Umbilical cord (tissue), 2 donors: ENCODE measurements at places on chromosomes 16 and 17.

- no peak for DNase-seq
Observed at GRCh38 chr17:29378500-29378899, 11.7 kb upstream of the TAOK1 start.

GRCh38 chr17:48626245-48627117, at the start of gene HOXB9:
Gene HOXB9, minus strand, starts transcription at chr17:48626358. Its CDS starts 89 bp downstream, at chr17:48626269.
- no peak for DNase-seq

- DNase-seq, result no peak
Observed at GRCh38 chr17:29618272-29619065, 4.2 kb downstream of the CORO6 start.

GRCh38 chr16:24841291-24841690, 4.5 kb upstream of the SLC5A11 start:
- DNase-seq, result no peak

DNA sequence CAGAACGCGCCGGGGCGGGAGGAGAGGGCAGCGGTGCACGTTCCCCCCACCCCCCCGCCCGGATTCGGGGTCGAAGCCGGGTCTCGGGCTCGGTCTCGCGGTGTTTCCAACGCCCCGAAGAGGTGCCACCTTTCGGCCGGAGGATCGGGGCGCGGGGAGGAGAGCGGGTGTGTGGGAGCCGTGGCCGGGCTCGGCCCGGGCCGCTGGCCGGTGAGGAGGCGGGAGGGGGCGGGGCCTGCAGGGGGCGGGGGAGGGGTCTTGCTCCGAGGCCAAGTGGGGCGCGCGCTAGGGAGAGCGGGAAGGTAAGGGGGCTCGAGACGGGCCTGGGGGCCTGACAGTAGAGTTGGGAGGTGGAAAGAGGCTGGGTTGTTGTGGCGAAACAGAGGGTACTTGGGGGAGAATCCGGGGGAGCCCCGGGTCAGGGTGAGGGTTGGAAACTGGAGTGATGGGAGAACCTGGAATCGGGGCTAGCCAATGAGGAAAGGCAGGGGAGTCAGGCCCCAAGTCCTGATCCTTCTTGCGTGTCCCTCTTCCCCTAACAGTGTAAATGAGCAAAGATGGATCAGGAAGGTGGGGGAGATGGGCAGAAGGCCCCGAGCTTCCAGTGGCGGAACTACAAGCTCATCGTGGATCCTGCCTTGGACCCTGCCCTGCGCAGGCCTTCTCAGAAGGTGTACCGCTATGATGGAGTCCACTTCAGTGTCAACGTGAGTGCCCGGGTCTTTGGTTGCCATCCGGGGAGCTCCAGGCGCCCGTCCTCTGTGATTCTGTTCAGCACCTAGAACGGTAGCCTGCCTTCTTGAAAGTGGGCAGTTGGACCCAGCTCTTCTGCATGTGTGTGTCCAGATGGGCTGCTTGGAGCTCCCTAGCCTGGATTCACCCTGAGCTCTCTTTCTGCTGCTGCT, 873 bp downstream of the SETD1A start:
- DNase-seq, result peak; percentile 38
